ENCODE measurements at places on chromosomes 5 and 9.

DNA sequence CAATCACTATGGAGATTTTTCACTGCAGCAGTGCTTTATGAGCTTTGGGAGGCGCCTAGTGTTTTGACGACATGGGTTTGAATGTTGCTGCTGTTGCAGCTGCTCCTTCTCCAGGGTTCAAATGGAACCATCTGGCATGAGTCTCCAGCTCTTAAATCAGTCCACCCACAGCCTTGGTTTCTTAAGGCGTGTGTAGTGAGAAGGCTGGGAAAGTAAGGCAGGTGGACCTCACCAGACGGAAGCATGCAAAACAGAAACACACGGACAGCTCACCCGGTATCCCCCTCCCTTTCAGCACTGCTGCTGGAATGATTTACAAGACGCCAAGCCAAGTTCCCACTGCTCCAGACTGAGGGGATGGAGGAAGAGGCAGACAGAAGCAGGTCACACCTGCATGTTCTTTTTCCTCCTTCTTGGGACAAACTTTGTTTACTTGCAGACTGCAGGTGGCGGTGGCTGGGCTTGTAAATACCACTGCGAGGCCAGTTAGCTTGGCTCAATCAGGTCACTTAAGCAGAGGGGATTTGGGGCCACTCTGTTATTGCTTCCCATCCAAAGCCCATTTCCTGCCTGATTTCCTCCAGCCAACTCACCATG lies 47.4 kb downstream of the ADAM19 start:
- DNase-seq, result peak; percentile 31

DNA sequence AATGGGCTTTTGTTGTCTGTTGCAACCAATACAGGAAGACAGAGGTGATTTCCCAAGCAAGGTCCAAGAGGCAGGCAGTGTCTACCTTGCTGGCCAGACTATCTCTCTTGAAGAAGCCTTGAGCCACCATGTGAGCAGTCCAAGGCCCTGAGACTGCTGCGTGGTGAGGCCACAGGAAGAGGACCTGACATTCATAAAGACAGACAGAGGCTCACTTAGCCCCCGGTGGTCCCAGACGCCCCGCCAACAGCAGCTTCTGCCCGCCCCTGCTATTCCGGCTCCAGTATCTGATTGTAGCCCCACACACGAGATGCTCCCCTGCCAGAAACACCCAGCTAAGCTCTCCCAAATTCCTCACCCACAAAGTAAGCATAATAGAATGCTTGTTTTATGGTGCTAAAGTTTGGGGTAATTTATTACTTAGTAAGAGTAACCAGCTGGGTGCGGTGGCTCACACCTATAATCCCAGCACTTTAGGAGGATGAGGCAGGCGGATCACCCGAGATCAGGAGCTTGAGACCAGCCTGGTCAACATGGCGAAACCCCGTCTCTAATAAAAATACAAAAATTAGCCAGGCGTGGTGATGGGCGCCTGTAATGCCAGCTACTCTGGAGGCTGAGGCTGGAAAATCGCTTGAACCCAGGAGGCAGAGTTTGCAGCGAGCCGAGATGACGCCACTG lies 22.8 kb upstream of the FUBP3 start:
- no peak for DNase-seq

- no peak for DNase-seq
Observed at GRCh38 chr5:108625654-108626053, 122.0 kb upstream of the FER start.

- DNase-seq, result no peak
Observed at GRCh38 chr9:116490321-116490720, 196.8 kb upstream of the TRIM32 start.

DNA sequence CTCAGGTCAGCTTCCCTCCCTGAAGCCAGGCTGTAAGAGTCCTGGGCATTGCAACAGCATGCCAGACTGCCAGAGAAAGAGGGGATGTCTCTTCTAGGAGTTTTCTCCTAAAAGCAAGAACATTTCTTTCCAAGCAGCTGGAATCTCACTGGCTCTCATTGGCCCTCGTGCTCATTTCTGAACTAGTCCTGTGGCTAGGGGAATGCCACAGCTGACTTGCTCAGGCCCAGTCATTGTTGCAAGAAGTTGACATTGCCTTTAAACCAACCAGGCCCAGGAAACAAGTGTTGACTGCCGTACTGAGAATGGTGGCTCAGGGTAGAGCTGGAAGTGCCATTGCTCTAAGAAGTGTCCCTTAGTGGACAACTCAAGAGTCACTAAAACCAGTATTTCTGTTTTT lies 15.0 kb upstream of the CEP120 start:
- DNase-seq, result no peak

DNA sequence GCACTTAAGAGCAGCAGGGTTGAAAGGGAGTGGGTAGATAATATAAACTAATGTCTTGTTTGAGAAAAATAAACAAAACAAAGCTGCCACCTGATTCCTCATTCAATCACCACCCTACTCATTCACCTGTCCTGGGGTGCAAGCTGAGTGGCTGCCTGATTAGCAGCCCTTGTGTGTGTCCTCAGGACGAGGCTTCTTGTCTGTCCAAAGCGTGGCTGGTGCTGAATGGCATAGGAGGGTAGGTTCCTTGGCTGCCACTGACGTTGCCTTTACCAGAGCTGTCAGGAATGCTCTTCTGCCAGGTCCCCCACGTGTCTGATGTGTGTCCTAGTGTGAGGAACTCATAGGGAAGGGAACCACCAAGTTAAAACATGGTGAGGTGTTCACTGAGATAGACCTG lies 146.6 kb upstream of the SLC24A2 start:
- no peak for DNase-seq

DNA sequence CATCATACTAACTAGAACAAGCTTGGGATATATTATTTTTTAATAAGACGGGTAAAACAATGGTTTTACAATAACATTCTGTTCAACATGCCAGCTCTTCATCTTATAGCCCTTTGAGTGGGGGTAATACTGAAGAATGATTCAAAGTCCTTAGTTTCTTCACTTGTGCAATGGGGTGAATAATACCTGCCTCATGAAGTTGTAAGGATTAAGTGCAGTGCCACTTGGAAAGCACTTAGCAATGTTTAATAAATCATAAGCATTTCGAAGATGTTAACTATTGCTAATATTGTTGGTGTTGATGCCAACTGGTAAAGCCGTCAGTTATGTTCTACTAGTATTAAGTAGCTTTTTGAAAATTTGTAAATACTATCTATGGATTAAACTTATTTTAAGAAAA lies 38.0 kb downstream of the TNPO1 start:
- DNase-seq, result no peak

DNA sequence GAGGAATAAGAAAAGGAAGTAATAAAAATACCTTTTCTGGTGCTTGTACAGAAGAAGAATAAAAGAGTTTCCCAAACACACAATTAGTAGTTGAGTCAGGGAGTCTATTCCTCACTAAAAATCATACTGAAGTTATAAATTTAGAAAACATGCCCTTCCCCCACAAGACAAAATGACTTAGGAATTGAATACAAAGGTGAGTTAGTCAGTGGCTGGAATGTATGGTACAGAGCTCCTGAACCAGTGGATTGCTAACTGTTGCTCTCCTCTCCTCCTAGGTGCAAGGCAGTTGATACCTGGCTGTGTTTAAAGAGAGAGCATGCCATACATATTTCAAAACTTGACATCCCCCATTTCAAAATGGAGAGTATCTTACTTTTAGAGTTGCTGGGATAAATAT lies 1.9 kb downstream of the GDA start:
- DNase-seq, result no peak

DNA sequence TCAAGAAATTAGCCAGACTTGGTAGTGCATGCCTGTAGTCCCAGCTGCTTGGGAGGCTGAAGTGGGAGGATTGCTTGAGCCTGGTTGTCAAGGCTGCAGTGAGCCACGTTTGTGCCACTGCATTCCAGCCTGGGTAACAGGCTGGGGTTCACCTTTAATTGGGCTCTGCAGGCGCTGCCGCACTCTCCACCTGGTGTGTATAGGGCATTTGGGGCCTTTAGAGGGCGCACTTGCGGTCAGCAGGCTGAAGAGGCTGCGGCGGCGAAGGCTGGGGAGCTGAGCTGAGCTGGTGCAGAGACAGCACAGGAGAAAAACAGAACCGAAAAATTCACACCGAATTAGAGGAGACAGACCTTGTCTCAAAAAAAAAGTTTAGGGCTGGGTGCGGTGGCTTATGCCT lies 31.2 kb downstream of the CDK7 start:
- DNase-seq, result no peak

- DNase-seq, result no peak
Observed at GRCh38 chr9:136961279-136962065, 9.4 kb downstream of the LCN12 start.

DNA sequence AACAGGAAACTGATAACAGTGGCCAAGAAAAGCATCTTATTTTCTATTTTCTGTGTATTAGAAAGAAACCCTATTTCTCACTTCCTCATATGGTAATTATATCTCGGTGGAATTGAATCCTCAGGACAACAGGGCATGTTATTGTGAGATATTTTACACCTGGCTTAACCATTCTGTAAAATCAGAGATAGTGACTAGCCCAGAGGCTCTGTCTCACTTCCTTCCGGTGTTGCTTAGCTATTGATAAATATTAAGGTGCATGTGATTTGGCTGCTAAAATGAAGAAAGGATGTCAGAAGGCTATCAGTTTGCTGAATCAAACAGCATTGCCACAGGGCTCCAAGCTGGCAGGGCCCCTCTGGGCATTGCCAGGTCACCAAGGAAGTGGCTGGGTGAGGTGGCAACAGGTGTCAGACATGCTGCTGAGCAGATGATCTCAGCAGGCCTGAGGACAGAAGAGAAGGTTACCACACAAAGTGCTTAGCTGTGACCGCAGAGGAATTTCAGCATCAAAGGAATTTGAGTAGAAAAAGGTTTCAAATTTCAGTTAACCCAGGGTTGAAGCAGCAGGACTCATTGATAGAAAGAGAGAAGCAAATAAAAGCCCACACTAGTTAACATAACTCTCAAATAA lies 330.7 kb downstream of the PDE4D start:
- peak; percentile 83 for DNase-seq

GRCh38 chr5:4348919-4349318 lies 753.3 kb downstream of the IRX1 start:
- DNase-seq, result no peak

GRCh38 chr5:57325678-57326397 lies 152.0 kb downstream of the GPBP1 start:
- no peak for DNase-seq

- no peak for DNase-seq
Observed at GRCh38 chr9:75390951-75391350, 302.6 kb downstream of the OSTF1 start.

GRCh38 chr5:1448511-1449011 lies 3.3 kb upstream of the SLC6A3 start:
- no peak for DNase-seq

DNA sequence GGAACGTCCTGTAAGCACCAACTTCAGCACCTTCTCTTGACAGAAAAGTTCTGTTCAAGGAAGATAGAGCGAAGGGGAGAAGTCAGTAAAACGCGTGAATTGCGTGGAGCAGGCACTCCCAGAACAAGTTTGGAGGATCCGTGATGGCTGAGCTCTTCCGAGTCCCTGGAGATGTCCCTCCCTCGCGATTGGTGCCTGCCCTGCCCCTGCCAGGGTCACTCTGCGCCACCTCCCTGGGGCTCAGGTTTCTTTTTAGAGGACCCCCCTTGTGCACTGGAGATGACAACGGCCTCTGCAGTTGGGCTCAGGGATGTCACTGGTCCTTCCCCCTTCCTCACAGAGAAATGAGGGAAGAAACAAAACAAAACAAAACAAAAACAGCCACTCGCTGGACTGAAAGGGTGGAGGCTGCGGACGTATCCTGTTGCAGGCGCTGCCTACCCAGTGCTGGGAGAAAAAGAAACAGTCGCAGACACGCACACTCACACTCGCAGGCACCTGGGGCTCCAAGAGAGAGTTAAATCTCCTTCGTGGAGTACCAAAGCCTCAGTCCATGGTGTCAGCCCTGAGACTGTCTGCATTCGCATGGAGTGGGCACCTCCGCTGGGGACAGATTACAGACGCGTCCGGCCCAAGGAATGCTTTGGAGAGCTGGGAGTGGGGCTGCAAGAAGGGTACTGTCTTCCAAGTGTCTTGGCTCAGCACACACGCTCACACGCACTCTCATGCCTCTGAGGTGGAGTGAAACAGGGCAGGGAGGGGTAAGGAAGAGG lies 512.7 kb downstream of the SLCO4C1 start:
- no peak for DNase-seq

DNA sequence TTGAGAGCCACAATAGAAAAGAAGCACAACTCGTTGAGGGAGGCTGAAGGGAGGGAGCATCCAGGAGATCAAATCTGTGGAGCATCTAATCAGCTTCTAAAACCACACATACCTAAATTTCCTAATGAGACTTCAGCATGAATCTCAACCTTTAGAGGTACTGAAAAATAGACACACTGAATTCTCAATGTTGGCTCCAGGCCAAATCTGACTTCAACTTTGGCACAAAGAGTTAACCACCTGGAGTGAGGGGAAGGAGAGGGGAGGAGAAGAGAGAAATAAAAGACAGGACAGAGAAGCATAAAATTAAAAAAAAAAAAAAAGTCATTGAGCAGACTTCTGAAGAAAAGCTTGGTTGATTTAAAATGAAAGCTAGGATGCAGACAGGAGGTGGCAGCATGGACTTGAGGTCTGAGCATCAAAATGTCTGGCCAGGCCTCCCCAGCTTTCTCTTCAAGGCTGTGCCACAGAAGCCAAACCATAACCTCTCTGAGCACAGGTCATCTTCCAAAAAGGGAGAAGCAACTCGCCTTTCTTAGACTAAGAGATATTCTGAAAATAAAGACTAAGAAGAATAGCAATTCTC lies 205.6 kb downstream of the DENND1A start:
- no peak for DNase-seq

GRCh38 chr5:59798862-59799667 lies 94.5 kb downstream of the PDE4D start:
- DNase-seq, result peak; percentile 32
